ENCODE measurements at places on chromosomes 7 and 10. TPM values are rescaled to one million over a fixed set of nuclear protein-coding genes. Genes with fewer than 3 reads are reported as not detected.

DNA sequence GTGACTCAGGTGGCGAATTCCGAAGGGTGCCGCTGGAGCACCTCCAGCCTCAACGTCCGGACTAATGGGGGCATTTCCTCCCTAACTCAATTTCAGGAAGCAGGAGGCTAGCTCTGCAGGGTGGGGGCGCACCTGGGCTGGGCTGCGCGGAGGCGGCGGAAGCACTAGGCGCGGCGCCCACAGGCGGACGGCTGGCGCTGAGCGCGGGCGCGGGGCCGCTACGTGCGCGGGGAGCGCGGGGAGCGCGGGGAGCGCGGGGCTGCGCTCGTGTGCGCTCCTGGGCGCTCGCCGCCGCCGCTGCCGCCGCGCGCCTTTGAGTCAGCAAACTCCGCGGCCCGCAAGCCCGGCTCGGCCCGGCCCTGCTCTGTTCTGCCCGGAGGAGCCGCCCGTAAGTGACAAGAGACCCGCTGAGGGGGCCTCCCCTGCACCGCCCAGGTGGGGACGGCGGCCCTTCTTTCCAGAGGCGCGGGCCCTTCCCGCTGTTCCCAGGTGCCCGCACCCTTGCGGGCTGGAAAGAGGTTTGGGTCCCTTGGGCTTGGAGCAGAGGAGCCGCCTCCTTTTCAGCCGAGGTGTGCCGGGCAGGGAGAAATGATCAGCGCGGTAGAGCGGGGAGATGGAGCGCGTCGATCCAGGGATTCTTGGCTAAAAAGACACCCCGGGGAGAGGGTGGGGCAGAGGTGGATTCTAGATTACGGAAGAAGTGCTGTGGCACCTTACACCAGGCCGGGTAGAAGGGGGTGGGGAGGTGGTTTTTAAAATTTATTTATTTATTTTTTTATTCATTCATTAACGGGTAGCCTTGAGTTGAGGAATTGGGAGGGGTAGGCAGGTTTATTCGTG lies at the start of gene SNX10:
SNX10 (plus strand) TSS at position 164 of the 840 bp plus-strand sequence. CDS start 54,581 bp downstream, outside the sequence.
- peak; percentile 55 for DNase-seq

DNA sequence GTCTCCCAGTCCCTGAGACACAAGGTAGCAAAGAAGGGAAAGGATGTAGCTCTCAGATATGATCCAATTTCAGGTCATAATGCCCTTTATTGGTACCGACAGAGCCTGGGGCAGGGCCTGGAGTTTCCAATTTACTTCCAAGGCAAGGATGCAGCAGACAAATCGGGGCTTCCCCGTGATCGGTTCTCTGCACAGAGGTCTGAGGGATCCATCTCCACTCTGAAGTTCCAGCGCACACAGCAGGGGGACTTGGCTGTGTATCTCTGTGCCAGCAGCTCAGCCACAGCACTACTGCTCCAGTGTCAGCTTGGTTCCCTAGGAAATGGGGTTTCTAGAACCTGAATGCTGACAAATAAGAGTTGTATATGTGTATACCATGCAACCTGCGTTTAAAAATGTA lies 74.6 kb upstream of the PRSS58 start:
- no peak for DNase-seq

- no peak for DNase-seq
These were observed 53.8 kb downstream of the ST7 start for GRCh38 chr7:117006907-117007684.

GRCh38 chr10:7391748-7392147 lies 19.1 kb downstream of the SFMBT2 start:
- DNase-seq, result no peak

- no peak for DNase-seq
These were observed 194.8 kb upstream of the PTN start for GRCh38 chr7:137538361-137538762.

DNA sequence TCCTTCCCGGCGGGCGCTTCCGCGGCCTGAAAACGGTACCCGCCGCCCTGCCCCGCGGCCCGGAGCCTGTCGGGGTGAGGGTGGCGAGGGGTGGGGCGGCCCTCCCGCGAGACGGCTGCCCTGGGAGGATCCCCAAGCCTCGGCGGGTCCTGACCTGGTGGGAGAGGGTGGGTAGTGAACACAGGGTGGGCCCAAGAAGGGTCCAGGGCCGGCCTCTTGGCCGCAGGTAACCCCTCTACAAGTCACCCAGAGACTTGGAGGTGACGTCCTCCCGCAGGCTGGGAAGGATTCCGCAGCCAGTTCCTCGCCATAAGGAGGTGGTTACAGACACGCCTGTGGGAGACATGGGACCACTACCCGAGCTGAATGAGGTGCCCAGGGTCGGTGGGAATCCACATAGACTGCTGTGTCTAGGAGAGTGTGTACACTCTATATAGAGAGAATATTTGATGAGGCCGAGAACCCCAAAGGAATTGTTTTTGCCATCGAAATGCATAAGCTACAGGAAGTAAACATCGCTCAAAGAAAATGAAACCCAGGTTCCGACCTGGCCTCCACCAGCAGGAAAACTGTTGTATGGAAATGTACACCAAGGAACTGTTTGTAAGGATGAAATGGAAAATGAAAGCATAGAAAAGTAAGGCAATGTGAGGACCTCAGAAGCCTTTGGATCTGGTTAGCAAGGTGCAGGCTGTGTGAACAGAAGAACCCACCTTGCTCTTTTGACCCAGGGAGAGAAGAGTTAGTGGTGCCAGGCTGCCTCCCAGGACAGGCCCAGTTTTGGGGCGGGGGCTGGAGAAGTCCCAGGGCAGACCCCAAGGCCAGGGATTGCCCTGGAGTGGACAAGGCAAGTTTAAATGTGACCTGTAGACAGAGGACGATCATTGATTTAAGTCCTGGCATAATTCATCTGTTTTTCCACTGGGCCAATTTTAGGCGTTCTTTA lies 659 bp downstream of the OPTN start:
- DNase-seq, result no peak

- no peak for DNase-seq
These were observed 683.1 kb upstream of the SORCS1 start for GRCh38 chr10:107847620-107848019.

DNA sequence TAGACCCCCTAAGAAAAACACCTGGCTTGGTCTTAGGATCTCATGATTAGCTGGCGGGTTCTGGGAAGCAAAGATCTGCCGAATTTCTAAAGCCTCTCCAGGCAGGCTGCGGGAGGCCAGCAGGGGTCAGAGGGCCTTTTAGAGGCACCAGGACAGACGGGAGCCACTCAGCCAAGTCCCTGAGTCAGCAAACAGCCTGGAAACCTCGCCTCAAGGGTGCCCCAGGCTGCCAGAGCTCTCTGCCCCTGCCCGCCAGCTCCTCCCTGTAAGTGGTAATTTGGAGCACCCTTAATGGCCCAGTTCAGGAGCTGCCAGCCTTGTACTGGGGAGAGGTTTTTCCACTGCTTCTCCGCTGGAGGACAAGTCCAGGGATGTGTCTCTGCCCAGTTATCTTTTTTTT lies 88.7 kb downstream of the HIP1 start:
- no peak for DNase-seq

GRCh38 chr10:13993673-13994089 lies 337.0 kb downstream of the FRMD4A start:
- no peak for DNase-seq

- DNase-seq, result no peak
These were observed 571.4 kb downstream of the TCERG1L start for GRCh38 chr10:130740166-130740565.

The COL13A1 gene
- 4.9 TPM for total RNA-seq

The ZP3 gene
- 23.3 TPM for total RNA-seq

The PHKG1 gene
- total RNA-seq, result 3.1 TPM

The MMD2 gene
- not detected for total RNA-seq

The AQP1 gene
- total RNA-seq, result 373 TPM

The ASZ1 gene
- not detected for total RNA-seq

The NUTM2D gene
- total RNA-seq, result 9.3 TPM

The HOXA11 gene
- total RNA-seq, result 16.6 TPM

All from ureter (tissue), 1 donor.